ENCODE measurements at places on chromosomes 6 and 20.

DNA sequence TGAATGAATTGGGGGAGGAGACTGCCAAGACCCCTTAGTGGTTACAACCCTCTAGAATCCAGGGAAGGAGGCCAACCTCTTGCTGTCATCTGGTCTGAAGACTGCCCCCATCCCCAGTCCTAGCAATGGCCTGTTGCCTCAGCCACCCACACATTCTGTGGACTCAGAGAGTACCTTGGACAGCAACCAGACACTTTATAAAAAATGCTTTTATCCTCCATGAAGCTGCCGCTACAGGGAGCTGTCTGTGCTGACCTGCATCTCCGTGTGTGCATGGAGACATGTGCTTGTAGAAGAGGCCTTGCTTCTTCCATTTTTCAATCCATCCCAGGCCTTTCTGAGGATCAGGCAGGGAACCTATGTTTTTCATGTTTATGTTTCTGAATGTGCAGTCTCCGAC, 15.2 kb downstream of the CDH22 start:
- no peak for DNase-seq

- DNase-seq = no peak
Measured at GRCh38 chr20:32917191-32917950, 58.6 kb downstream of the EFCAB8 start.

DNA sequence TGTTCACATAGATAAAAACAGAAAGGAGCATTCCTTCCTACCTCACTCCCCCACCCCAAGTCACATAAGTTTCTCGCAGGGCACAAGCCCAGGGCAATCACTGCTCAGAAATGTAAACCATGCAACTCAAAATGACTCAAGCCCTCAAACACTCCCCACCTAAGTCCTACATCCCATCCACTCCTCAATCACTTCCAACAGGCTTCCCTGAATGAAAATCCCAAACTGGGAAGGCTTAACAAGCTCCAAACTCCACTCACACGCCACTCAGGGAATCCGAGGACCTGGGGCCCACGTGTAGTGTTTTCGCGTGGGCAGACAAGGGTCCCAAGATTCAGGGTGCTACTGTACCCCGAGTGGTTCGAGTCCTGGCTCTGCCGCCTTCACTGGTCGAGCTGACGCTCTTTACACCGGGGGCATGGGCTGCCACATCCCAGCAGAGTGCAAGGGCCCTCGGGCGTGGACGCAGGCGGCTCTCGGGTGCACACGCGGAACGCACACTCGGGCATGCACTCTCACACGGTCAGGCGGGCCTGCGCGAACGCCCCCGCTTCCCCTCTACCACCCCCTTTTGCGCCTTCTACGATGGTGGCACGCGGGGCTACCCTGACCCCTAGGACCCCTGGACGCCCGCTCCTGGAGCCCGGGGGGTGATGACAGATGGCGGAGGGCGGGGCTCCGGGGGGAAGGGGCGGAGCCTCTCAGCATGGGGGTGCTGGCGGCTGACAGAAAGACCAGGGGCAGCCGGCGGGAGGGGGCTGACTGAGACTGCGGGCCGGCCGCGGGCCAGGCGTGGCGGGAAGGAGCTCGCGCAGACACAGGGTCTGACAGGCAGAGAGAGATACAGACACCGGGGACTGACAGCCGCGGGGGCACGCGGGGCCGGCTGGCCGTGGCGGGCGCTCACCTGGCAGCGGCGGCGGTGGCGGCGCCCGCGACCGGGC, 657 bp downstream of the ZHX3 start:
- DNase-seq = peak; percentile 83

DNA sequence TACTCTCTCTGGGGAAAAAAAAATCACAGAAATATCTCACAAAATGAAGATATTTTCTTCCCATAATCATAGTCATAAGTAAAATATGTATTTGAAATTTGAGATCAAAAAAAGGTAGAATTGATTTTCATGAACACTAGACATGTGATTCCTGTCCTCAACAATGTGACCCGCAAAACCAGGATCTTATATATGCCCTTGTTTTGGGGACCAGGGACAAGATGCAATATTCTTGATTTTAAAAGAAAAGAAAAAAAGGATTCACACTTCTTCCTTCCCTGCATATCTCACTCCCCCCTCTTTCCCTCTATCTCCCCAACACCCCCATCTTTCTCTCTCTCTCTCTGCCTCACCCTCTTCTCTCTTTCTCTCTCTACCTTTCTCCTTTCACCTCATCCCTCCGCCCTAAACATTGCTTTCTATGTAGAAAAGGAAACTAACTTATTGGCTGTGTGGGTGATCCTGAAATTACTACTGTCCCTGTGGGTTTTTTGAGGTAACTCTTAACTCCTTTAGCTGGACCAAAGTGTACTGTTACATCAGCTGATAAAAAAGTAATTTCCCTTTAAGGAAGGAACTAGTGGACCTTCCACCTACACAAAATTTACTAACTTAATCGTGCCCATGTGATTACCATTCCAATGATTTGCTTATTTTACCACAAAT, 85.6 kb downstream of the AIG1 start:
- DNase-seq = no peak

DNA sequence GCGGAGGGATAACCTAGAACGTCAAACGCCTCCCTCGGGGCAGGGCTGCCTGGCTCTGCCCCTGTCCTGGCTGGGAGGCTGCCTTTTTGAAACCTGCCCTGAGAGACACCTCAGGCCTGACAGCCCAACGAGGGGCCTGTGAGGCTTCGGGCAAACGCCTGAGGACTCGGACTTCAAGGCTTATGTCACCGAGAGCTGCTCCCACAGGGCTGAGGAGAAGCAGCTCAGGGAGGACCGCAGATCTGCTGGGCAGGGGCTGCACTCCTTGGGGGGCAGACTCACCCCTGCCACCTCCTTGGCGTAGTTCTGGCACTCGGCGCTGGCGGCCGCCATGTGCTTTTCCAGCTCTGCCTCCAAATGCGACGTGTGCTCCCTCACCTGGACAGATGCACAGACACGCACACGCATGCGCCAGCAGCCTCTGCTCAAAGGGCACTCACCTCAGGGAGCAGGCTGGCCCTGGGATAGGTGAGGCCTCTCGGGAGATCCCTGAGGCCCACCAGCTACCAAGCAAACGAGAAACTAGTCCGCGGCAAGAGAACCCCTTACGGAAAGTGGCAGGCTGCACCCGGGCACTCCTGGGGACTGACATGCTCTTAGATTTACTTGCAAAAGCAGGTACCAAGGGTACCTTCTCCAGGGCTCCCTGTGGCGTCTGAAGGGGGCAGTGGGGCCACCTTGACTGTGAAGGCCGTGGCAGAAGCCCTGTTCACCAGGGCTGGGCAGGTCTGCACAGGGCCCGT, 49.6 kb downstream of the DSTN start:
- DNase-seq = no peak

DNA sequence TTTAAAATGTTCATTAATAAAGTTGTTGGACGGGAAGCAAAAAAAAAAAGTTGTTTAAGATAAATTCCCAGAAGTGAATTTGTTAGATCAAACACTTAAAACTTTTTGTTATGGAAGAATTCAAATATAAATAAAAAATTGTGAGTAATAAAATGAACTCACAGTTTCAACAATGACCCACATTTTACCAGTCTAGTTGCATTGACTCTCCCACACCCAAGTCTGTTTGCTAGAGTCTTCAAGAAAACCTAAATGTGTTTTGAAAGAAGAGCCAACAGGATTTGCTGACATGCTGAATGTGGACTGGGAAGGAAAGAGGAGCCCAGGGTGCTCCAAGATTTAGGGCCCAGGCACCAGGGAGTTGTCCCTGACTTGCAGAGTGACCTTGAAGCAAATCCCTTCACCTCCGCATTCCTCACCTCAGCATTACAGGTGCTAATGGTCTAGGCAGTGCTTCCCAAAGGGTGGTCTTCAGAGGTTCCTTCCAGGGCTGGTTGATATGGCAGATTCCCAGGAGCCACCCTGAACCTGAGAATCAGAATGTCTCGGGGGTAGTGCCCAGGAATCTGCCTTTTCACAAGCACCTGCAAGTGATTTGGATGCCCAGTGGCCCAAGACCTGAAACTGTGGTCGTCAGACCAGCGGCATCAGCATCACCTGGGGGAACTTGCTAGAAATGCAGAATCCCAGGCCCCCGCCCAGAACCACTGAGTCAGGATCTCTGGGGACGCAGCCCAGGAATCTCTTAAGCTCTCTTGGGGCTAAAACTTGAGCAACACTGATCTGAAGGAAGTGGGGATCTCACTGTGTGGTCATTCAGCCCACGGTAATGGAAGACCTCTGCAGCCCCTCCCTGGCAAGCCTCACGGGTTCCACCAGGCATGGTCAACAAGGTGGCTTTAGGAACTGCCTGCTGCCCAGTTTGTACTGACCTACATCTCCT, 31.1 kb downstream of the POFUT1 start:
- DNase-seq = no peak

DNA sequence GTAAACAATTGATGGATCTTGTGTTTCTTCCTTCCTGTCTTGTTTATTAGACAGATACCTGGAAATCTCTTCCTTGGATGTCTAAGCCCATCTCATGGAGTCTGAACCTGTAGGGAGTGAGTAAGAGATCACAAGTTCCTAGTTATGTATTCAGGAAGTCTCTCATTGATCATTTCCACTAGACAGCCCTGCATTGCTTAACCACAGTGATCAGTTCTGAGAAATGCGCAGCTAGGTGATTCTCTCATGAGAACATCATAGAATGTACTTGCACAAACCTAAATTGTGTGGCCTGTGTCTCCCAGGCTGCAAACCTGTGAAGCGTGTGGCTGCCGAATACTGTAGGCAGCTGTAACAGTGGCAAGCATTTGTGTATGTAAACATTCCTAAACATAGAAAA, 39.1 kb downstream of the FAM120B start:
- DNase-seq = no peak
